OCI-M1 (cell line): ENCODE measurements at places on chromosomes 4 and X.
A peak's percentile ranks its signal among the peaks of the same experiment; 100 is the strongest.

GRCh38 chr4:89022426-89023128, 34.4 kb downstream of the FAM13A start:
- DNase-seq: no peak

GRCh38 chr4:81590596-81590995, 118.9 kb upstream of the RASGEF1B start:
- DNase-seq: no peak

DNA sequence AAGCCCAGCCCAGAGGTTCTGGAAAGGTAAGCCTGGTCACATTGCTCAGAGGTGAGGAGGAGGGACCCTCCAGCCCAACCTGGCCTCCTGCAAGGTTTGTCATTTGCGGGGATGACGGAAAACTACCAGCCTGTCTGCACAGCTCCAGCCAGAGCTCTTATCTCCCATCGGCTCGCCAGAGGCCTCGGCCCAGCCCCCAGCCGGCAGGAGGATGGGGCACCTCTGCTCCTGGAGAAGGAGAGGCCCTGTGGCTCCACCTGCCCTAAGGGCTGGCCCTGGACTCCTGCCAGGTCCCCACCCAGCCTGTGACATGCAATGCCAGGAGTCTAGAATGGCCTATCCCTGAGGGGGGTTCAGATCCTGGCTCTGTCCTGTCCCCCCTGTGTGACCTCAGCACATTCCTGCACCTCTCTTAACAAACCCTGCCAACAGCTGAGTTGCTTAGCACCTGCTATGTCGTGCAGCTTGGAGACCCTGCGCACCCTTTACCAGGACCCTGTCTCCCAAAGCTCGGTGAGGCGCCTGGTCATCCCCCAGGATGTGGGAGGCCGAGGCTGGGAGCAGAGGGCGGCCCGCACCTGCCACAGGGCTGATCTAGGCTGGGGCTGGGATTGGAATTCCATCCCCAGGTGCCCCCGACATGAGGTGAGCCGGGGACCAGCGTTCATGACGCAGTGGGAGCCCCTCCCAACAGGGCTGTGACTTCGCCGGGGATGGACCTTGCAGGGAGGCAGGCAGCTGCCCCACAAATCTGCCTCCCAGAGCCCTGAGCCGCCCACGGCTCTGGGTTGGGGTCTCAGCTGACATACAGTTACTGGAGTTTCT, 14.4 kb downstream of the ADRA2C start:
- peak; percentile 70 for DNase-seq

- DNase-seq: no peak
Measured at GRCh38 chr4:62548108-62548524, 1348.0 kb downstream of the ADGRL3 start.

DNA sequence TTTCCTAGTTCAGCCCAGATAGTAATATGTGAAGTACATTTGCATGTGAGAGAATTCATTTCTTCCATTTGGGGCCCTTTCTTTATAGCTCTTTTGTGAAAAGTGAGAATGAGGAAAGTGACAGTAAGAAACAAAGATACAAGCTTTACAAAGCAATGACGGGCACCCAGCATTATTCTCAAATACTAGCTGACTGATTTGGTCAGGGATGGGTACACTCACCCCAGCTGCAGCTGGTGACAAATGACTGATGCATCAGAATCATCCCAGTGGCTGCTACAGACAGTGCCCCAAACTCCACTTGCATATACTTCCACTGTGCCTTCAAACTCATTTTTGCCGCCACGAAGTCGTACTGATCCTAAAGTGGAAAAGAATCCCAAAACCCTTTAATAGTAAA, 14.8 kb downstream of the PRSS12 start:
- no peak for DNase-seq

GRCh38 chr4:139668658-139669201, 3.1 kb downstream of the MGST2 start:
- peak; percentile 67 for DNase-seq

DNA sequence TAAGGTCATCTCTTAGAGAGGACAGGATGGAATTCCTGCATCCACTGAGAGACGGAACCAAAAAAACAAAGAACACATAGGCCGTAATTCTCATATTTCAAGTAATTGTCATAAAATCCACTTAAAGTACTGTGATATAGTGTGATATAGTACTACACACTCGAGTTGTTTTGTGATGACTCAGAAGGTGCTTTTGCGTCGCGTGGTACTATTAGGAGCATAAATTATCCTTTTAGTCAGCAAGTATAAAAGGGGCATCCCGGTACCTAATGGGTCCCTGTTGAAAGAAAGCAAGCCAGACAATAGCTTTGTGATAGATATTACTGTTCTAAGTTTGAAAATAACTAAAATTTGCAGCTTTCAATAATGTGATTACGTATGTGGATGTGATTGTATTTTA, 55.3 kb downstream of the GPR143 start:
- DNase-seq: no peak

DNA sequence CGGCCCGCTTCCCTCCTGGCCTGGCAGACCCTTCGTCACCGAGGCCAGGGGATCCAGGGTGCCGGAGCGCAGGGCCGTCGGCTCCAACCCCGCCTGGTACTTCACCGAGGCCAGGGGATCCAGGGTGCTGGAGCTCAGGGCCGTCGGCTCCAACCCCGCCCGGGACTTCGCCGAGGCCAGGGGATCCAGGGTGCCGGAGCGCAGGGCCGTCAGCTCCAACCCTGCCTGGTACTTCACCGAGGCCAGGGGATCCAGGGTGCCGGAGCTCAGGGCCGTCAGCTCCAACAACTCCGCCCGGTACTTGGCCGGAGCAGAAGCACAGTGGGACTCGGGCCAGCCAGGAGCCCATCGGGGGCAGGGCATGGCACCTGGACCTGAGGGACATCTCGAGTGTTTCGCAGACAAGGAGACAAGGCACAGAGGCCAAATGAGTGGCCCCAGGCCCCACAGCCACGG, 85.1 kb downstream of the FAM53A start:
- no peak for DNase-seq

GRCh38 chr4:186634591-186635128, 79.3 kb upstream of the MTNR1A start:
- no peak for DNase-seq

DNA sequence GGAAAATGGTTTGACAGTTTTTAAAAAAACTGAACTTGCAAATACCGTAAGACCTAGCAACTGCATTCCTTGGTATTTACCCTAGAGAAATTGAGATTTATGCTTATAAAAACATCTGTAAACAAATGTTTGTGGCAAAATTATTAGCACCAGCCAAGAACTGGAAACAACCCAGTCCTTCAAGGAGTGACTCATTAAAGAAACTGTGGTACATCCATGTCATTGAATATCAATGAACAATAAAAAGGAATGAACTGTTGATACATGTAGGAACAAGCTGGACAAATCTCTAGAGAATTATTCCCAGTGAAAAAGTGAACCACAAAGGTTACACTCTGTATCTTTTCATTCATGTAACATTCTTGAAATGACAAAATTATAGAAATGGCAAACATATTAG, 240.2 kb upstream of the ADAMTS3 start:
- DNase-seq: no peak

DNA sequence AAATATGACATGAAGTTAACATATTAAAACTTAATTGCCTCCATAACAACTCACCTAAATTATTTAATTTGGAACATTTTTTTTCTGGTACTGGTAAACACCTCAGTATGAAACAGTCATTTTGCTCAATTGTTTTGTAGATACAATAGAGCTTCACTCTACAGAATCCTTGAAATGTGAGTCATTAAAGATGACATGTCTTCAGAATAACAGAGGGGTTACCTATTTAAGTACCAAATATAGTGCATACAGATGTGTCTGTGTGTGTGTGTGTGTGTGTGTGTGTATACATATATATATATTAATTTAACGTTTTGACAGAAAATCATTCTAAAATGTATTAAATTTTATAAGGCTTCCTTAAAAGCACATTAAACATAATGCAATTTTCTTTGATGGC, 297.6 kb downstream of the INPP4B start:
- no peak for DNase-seq

DNA sequence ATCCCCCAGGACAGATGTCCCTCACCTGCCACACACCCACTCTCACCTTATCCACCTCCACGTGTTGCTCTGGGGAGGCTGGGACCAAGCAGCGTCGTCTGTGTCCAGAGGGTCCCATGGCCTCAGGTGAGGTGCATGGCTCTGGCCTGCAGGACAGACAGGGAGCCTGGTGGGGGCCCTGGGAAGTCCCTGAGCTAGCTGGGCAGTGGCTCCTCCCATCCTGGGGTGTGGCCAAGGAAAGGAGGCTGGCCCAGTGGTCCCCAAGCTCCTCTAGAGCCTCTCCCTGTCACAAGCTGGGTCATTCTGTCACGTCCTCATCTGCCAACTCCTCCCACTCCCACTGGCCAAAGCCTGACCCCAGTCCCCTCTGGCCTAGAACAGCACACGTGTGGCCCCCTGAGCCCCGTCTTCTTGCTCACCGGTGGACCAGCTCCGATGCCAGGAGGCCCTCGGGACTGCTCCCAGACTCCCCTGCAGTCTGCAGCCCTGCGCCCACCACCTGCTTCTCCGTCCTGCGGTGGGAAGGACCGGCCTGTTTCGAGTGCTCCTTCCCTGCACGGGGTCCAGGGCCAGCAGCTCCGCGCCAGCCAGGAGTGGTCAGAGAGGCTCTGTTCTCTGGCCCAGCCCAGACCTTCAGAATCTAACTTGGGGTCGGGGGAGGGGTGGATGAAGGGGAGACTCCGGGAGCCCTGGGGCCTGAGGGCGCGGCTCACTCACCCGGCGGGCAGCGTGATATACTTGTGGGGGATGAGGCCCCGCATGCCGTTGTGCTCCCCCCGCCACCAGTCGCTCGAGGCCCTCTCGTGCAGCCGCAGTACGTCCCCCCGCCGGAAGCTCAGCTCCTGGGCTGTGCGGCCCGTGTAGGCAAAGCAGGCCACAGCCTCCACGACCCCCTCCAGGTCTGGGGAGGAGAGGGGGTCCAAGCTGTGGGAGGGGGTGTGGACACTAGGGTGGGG, 4.8 kb downstream of the AVPR2 start:
- DNase-seq: peak; percentile 39

GRCh38 chrX:106039920-106040319, 1.4 kb upstream of the SERPINA7 start:
- peak; percentile 24 for DNase-seq

DNA sequence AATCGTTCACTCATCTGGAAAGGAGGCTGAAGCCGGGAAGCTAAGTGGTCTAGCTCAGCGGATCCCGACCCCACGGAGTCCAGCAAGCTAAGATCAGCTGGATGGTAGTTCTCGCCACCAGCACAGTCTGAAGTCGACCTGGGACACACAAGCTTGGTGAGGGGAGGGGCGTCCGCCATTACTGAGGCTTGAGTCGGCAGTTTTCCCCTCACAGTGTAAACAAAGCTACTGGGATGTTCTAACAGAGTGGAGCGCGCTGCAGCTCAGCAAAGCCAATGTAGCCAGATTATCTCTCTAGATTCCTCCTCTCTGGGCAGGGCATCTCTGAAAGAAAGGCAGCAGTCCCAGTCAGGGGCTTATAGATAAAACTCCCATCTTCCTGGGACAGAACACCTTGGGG, 555.4 kb downstream of the BCOR start:
- DNase-seq: no peak

DNA sequence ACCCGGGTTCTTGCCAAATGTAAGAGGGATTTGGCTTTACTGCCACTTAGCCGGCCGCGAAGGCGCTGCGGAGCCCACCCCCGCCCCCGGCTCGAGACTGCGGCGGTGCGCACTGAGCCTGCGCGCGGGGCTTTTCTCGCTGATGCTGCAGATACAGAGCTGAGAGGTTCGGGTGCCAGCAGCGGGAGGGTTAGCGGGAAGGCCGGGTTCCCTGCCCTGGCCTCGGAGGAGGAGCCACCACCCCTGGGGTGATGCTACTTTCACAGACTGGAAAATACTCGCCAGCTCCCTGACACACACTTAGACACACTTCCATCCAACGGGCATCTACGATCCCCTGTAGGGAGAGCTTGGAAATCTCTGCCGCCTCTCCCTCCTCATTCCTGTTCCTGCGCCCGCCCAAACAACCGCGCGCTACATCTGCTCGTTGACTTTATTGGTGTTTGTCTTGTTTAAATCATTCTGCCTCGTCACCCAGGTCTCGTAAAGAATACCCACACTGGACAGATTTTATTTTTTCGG, 2.1 kb upstream of the PCDH7 start:
- DNase-seq: no peak

DNA sequence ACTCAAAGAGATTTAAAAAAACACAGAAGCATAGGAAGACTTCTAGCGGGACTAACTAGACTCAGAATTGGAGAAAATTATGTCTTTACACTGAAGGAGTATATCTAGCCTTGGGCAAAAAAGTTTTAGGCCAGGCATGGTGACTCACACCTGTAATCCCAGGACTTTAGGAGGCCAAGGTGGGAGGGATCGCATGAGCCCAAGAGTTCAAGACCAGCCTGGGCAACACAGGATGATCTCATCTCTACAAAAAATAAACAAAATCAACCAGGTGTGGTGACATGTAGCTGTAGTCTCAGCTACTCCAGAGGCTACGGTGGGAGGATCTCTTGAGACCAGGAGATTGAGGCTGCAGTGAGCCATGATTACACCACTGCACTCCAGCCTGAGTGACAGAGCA, 99.5 kb downstream of the NEUROG2 start:
- DNase-seq: no peak

- no peak for DNase-seq
Measured at GRCh38 chr4:76562161-76562560, 127.1 kb downstream of the SHROOM3 start.

- DNase-seq: no peak
Measured at GRCh38 chr4:4457803-4458553, 71.1 kb downstream of the NSG1 start.

- DNase-seq: no peak
Measured at GRCh38 chr4:101417046-101417445, 69.7 kb upstream of the PPP3CA start.

GRCh38 chr4:75637176-75637575, 6.8 kb upstream of the CDKL2 start:
- DNase-seq: no peak

- DNase-seq: no peak
Measured at GRCh38 chrX:45258731-45259402, 58.2 kb upstream of the DIPK2B start.
